ENCODE measurements at places on chromosomes 1 and 21. TPM values are rescaled to one million over a fixed set of nuclear protein-coding genes. Genes with fewer than 3 reads are reported as not detected.

DNA sequence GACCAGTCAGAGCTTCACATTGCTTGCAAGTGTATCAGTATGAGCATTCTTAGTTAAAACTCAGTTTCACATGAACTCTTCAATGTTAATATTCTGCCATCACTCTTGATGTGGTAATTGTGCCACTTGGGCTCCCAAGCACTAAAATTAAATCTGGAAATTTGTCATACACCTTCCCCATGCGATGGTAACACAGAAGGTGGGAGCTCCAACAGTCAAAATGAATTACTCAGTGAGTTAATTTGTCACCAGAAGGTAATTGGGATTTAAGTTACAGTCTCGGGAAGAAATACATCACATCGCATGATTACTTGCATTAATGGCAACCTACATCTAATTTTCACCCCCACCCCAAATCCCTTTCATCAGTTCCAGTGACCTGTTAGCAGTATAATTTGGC is 376.5 kb upstream of the DAB1 start:
- no peaks in the 10 kb centered on the region for H3K4me1 ChIP-seq
- no peaks in the 10 kb centered on the region for H3K36me3 ChIP-seq
- DNase-seq = no peak
- H3K4me3 ChIP-seq = no peak overlapping the region

GRCh38 chr21:28138272-28138671 is 854.4 kb downstream of the LTN1 start:
- H3K27ac ChIP-seq = no peak overlapping the region
- H3K4me3 ChIP-seq = no peak overlapping the region
- no peaks in the 10 kb centered on the region for H3K4me1 ChIP-seq
- H3K36me3 ChIP-seq = no peaks in the 10 kb centered on the region
- DNase-seq = no peak

DNA sequence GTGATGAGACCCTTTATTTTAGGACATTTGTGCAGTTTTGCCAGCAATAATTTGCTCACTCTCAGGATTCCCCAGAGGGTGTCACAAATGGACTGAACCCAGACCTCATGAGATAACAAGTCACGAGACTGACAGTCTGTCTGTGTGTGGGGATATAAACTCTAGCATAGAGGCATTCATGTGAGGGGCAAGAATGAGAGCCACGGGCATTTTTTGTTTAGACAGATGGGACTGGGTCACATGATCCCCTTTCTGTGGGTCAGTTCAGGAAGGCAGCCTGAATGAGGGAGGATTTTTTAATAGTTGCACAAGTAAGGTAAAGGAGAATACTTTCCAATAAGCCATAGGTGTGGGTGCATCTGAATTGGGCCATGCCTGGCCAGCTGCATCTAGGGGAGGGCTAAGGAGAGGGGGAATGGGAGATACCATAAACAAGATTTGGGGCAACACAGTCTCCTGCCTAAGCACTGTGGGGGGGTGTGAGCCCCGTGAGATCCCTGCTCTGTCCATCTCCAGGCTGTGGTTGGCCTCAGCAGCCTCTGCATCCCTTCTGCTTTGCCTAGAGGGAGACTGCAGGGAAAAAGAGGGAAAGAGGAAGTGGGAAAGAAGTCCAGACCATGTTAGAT is 66.6 kb downstream of the NAV1 start:
- no peak for DNase-seq
- no peaks in the 10 kb centered on the region for H3K36me3 ChIP-seq
- no peaks in the 10 kb centered on the region for H3K4me1 ChIP-seq
- H3K27ac ChIP-seq = no peak overlapping the region
- H3K27me3 ChIP-seq = no peaks in the 10 kb centered on the region

DNA sequence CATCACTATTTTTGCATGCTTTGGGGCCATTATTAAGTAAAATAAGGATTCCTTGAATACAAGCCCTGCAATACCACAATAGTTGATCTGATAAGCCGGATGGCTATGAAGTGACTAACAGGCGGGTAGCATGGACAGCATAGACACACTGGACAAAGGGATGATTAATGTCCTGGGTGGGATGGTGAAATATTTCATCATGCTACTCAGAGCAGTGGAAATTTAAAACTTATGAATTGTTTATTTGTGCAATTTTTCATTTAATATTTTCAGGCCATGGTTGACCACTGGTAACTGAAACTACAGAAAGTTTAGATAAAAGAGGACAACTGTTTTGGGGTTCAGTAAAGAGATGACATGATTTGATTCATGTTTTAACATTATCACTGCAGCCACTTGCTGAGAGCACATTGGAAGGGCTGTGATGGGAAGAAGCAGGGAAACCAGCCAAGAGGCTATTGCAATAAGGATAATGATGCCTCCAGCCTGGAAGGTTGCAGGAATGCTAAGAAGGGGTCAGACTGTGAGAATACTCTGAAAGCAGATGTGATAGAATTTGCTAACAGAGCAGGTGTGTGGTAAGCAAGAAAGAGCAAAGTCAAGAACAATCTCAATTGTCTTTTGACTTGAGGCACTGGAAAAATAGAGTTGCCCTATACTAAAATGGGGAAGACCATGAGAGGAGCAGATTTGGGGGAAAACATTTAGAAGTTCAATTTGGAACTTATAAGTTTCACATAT is 62.5 kb upstream of the TNFSF4 start:
- no peaks in the 10 kb centered on the region for H3K36me3 ChIP-seq
- no peak overlapping the region for H3K4me3 ChIP-seq
- H3K27ac ChIP-seq = no peak overlapping the region
- no peaks in the 10 kb centered on the region for H3K27me3 ChIP-seq

- H3K36me3 ChIP-seq = no peaks in the 10 kb centered on the region
- DNase-seq = no peak
- H3K4me3 ChIP-seq = no peak overlapping the region
- H3K27ac ChIP-seq = no peak overlapping the region
- H3K27me3 ChIP-seq = no peaks in the 10 kb centered on the region
These were observed 99.1 kb downstream of the BEND5 start for GRCh38 chr1:48677306-48678287.

SMCP gene
- total RNA-seq = not detected

SH2D5 gene
- 23.3 TPM for total RNA-seq

NBPF20 gene
- 3.5 TPM for total RNA-seq

ADGRB2 gene
- 34.8 TPM for total RNA-seq

PROX1 gene
- total RNA-seq = 0.13 TPM

Data from Panc1 (cell line).